ENCODE measurements at places on chromosomes 2 and 18.
A peak's percentile ranks its signal among the peaks of the same experiment; 100 is the strongest.

- no peaks in the 10 kb centered on the region for H3K4me1 ChIP-seq
- H3K27me3 ChIP-seq = no peaks in the 10 kb centered on the region
- DNase-seq = no peak
- H3K27ac ChIP-seq = no peak overlapping the region
- H3K36me3 ChIP-seq = no peaks in the 10 kb centered on the region
Observed at GRCh38 chr18:8121942-8122480, 487.2 kb upstream of the RAB12 start.

DNA sequence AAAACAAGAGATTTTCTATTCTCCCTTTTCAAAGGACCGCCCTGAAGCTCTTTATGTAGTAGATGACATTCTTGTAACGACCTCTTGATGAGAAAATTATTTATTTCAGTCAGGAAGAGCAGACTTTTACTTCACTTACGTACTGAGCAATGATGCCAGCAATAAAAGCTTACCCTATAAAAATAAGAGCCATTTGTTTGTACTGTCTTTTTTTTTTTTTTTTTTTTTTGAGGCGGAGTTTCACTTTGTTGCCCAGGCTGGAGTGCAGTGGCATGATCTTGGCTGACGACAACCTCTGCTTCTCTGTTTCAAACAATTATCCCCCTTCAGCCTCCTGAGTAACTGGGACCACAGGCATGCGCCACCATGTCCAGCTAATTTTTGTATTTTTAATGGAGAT lies 39.2 kb downstream of the CRIM1 start:
- H3K27me3 ChIP-seq = peaks cover 2% of the 10 kb centered on the region
- H3K36me3 ChIP-seq = no peaks in the 10 kb centered on the region
- H3K27ac ChIP-seq = no peak overlapping the region
- H3K4me1 ChIP-seq = no peaks in the 10 kb centered on the region
- DNase-seq = no peak

GRCh38 chr2:233414777-233415570 lies 60.7 kb downstream of the DGKD start:
- H3K4me3 ChIP-seq = peak overlapping the region; percentile 33
- peaks cover 50% of the 10 kb centered on the region for H3K36me3 ChIP-seq
- DNase-seq = peak; percentile 78
- no peaks in the 10 kb centered on the region for H3K27me3 ChIP-seq
- peaks cover 79% of the 10 kb centered on the region for H3K4me1 ChIP-seq
- H3K27ac ChIP-seq = peak overlapping the region; percentile 85

DNA sequence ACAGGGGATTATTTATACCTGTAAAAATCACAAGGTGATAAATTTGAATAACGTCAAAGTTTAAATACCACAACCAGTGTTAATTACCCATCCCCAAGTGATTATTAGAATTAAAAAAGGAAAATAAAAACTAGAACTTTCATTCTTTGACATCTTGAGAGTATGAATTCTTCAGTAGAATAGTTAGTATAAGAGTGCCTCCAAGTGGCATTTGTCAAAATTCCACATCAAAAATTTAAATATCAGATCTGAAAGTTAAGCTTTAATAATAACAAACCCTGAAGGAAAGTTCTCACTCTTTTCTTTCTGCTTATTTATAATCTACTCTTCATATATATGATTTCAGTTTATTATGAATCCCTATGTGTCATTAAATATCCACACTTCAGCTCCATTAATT lies 273.7 kb upstream of the KYNU start:
- H3K36me3 ChIP-seq = no peaks in the 10 kb centered on the region
- H3K27me3 ChIP-seq = no peaks in the 10 kb centered on the region
- no peaks in the 10 kb centered on the region for H3K4me1 ChIP-seq
- no peak overlapping the region for H3K27ac ChIP-seq
- DNase-seq = no peak

GRCh38 chr18:46069524-46069923 lies 2.5 kb downstream of the PSTPIP2 start:
- H3K4me1 ChIP-seq = peaks cover 32% of the 10 kb centered on the region
- peaks cover 1% of the 10 kb centered on the region for H3K36me3 ChIP-seq
- no peak for DNase-seq
- no peak overlapping the region for H3K4me3 ChIP-seq
- H3K27me3 ChIP-seq = peaks cover 6% of the 10 kb centered on the region
- H3K27ac ChIP-seq = no peak overlapping the region

DNA sequence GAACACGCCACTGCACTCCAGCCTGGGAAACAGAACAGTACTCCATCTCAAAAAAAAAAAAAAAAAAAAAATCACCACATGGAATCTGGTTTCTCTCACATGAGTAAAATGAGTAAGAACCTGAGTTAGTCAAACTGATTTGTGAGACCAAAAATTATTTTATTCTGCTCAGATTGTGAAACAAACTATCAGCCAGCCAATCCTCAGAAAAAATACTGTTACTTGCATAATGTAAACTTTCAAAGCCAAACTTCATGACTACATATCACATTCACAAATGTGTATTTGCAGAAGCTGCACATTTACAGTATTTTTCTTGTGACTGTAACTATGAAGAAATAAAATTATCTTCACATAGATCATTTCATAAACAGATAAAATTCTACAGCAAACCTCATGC lies 23.2 kb downstream of the SUMO1 start:
- H3K4me1 ChIP-seq = no peaks in the 10 kb centered on the region
- no peak overlapping the region for H3K4me3 ChIP-seq
- no peak overlapping the region for H3K27ac ChIP-seq
- H3K36me3 ChIP-seq = peaks cover 27% of the 10 kb centered on the region

DNA sequence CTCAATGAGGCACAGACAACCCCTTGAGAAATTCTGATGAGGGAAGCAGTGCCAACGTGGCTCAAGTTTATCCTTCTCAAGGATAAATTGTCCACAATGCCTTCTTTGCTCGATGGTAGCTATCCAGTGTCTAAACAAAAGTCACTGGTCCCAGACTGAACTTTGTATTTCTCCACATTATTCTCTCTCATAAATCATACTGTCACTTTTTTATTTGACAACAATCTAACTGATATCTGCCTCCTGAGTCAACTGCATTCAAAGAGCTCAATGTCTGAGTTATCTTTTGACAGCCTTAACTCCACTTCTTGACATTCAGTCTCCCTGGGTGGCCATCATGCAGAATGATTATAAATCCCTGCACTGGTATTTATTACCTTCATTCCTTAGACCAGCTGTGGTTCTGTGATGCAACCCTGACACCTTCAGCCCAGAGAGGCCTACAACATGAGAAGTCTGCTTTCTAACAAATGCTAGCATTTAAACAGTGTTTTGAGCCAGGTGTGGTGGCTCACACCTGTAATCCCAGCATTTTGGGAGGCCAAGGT lies 38.2 kb downstream of the IMMT start:
- peaks cover 55% of the 10 kb centered on the region for H3K36me3 ChIP-seq
- no peaks in the 10 kb centered on the region for H3K4me1 ChIP-seq
- no peak overlapping the region for H3K27ac ChIP-seq

DNA sequence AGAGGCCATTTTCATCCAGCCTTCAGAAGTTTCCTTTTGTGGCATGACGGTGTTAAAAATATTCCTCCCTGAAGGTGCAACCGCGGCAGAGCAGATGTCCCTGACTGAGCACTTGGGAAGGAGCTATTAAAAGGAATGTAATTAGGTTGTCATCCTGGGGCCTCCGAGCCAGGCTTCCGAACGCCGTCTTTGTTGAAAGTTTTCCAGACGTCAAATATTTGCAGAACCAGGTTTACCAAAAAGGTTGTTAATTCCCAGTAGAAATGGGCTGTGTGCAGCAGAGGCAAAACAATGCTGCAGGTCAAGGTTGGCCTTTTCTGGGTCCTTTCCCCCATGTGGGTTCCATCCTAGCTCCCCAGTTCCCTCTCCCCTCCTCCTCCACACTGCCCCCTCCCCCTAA lies 110.0 kb upstream of the STPG4 start:
- H3K36me3 ChIP-seq = no peaks in the 10 kb centered on the region
- no peak for DNase-seq
- H3K4me1 ChIP-seq = no peaks in the 10 kb centered on the region
- no peak overlapping the region for H3K4me3 ChIP-seq
- H3K27me3 ChIP-seq = no peaks in the 10 kb centered on the region

DNA sequence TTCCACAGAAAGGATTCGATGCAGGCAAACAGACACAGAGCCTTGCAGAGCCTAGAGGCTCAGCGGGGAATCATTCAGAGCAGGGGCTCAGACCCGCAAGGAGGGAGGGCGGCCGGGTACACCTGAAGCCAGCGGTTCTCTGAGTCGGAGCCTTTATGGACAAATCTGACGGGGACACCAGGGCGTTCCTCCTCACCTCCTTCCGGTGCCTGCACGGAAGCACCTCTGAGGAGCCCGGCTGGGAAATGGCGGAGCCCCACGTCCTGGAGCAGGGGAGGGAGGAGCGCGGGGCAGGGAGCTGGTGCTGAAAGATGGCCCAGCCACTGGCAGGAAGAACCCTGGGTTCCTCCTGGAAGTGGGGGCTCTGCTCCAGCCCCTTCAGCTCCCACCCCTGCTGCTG lies 193.5 kb upstream of the ALKAL2 start:
- peaks cover 2% of the 10 kb centered on the region for H3K27me3 ChIP-seq
- no peak overlapping the region for H3K4me3 ChIP-seq
- H3K4me1 ChIP-seq = no peaks in the 10 kb centered on the region
- no peaks in the 10 kb centered on the region for H3K36me3 ChIP-seq
- H3K27ac ChIP-seq = no peak overlapping the region

DNA sequence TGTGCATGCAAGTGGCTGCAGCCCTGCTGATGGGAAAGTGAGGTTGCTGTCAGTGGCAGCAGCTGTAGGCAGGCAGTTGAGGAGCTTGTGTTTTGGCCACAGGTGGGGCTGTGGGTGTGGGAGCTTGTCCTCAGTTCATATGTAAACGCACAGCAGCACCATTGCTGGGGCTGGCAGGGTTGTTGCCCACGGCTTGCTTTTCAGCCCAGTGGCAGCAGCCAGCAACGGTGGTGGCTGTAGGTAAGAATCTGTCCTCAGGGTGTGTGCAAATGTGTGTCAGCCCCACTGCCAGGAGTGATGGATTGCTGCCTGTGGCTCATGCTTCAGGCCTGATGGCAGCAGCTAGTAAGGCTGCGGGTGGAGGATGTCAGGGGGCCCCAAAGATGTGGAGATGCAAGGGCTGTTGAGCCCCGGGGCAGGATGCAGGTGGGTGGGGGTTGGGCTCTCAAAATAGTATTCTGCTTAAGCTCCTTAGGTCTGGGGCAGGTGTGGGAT lies 141.3 kb upstream of the THUMPD2 start:
- H3K27ac ChIP-seq = peak overlapping the region; percentile 79
- H3K4me1 ChIP-seq = peaks cover 54% of the 10 kb centered on the region
- H3K36me3 ChIP-seq = peaks cover 3% of the 10 kb centered on the region

GRCh38 chr2:43055086-43055912 lies 171.1 kb downstream of the ZFP36L2 start:
- peaks cover 50% of the 10 kb centered on the region for H3K27me3 ChIP-seq
- H3K27ac ChIP-seq = no peak overlapping the region
- no peak for DNase-seq
- H3K36me3 ChIP-seq = no peaks in the 10 kb centered on the region
- peaks cover 39% of the 10 kb centered on the region for H3K4me1 ChIP-seq

DNA sequence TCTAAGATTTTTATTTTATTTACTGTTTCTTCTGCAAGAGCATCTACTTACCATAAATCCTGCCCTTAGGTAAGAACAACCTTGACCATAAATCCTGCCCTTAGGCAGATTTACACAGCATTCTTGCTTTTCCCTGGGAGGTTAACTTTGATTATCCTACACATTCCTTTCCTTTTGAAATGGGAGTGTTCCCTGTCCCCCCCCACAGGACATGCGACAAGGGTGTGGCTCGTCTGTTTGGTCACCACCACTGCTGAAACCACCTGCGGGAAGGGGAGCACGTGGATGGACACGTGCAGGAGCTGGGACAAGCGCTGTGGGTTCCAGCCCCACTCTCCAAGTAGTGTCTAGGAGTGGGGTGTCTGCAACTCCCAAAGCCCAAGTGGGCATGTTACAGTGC lies 239.3 kb upstream of the SP5 start:
- peaks cover 4% of the 10 kb centered on the region for H3K4me1 ChIP-seq
- H3K4me3 ChIP-seq = no peak overlapping the region
- H3K36me3 ChIP-seq = peaks cover 1% of the 10 kb centered on the region
- no peaks in the 10 kb centered on the region for H3K27me3 ChIP-seq
